ENCODE measurements at places on chromosomes 13 and 19.
A peak's percentile ranks its signal among the peaks of the same experiment; 100 is the strongest.

DNA sequence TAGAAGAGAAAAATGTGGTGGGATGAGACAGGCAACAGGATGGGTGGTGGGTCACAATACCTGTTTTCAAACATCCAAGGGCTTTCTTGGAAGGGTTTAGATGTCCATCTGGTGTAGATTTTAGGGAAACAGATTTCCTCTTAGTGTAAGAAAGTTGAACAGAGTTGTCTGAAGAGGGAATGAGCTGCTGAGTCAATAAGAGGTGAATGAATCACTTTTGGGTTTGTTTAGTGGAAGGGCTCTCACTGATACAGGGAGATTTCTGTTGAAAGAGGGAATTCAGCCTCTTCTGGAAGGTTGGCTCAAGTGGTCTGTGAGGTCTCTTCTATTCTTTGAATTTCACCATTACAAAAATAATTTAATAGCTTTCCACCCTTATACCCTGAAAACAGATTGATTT lies 54.6 kb downstream of the LACC1 start:
- DNase-seq = no peak

DNA sequence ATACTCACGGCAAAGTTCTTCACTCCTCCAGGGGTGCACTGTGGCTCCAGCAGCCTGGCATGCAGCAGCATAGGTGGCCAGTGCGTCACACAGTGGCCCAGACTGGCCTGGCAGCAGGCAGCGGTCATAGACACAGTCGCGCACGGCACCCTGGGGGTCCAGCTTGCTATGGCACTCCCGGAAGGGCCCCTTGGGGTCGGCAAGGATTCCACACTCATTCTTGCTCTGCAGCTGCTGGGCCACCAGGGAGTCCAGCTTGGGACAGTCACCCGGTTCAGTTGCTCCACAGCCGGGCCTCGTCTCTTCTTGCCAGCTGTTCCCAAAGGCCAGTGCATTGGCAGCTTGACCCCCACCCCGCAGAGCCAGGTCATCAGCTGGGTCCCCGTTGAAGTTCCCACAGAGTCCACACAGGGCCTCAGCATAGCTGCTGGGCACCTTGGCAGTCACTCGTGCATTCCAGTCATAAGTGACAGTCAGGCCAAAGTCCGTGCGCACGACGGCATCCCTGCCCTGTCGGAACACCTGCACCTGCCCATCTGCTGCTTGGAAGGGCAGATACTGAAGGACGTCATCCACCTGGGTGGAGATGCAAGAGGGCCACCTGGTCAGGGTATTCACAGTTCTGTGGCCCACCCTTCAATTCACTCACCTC lies 20.6 kb downstream of the FCGBP start:
- no peak for DNase-seq

DNA sequence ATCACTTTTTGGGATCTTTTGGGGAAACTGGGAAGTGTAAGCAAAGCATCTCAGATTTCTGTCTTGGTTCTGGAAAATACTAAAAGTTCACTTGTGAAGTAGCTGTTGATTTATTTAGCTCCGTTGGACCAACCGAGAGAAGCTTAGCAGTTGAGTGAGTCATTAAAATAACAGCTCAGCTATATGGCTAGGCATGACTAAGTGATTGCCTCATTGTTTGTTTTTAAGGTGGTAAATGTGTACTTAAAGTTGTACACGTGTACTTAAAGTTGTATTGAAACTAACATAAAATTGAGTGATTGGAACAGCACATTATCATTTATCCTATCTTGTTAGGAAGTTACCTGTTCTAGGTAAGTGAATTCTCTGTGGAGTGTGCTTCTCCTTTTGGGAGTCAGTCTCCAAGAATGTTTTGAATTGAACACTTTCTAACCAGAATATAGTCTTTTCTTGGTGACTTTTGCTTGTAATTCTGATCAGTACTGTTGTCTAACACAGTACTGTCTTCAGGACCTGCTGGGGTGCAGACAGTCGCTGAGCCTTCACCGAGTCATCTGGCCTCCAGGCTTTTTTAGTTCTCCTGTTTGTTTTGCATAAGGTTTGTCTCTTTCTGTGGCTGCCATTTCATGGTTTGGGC lies 2.9 kb upstream of the DCUN1D2 start:
- peak; percentile 88 for DNase-seq

DNA sequence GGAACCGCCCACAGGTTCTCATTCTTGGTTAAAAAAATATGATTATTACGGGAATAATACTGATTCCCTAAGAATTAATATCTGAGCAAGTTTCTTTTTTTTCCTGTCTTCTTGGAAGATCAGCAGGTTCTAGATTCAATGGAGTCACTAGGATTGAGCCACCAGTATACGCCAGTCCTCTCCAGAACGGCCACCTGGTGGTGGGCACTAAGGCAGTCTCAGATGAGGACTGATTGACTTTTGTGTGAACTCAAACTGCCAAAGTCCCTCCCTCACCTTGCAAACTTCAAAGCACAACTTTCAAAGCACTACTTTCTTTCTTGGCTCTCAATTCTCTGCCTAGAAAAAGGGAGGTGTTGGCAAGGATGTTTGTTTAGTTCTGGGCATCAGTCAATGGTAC lies 33.3 kb upstream of the ALOX5AP start:
- DNase-seq = no peak

DNA sequence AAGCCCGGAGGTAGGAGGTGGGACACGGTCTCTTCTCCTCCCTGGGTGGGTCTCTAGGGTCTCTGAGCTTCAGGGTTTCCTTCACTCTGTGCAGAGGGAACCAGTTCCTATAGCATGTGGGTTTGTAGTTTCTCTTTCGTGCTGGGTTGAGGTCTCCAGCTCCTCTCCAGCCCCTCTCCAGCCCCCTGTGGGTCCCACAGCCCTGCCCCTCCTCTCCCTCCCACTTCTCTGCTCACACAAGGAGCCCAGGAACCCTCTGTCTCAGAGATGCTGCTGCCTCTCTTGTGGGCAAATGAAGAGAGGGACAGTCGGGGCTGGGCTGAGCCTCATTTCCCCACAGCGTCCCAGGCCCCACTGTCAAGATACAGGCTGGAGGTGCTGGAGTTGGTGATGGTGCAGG lies 1.4 kb downstream of the SIGLEC7 start:
- DNase-seq = no peak

All from BJ (cell line).